Activated CD4-positive, alpha-beta T cell treated with anti-CD3 and anti-CD28 coated beads, Interleukin-2, amount 50 U/mL, for 1 hour (primary cell): ENCODE measurements at places on chromosomes 5 and 9.

GRCh38 chr5:168793841-168794837, 215.0 kb upstream of the PANK3 start:
- DNase-seq = no peak

- no peak for DNase-seq
Measured at GRCh38 chr9:115593587-115594091, 475.7 kb upstream of the TNC start.

GRCh38 chr5:119951330-119951934, 322.1 kb downstream of the FAM170A start:
- DNase-seq = no peak

- no peak for DNase-seq
Measured at GRCh38 chr5:14497311-14497710, 84.3 kb upstream of the OTULINL start.

DNA sequence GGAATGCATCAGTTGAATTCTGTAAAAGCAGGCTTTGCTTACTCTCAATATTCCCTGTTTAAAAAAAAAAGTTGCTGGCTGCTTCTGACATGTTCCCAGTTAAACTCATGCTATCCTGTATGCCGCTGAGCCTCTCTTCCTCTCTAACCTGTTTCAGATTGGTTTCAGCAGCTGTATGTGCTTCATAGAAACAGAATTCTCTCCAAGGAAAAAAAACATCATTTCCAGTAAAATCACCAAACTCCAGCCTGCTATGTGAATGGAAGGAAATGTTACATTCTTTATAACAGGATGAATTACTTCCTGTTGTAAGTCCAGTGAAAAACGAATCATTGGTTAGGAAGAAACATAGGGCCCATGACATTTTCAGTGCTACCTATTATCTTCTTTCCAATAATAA, 25.7 kb upstream of the KCNV2 start:
- no peak for DNase-seq
